GM12892 (cell line): ENCODE measurements at places on chromosomes 3 and 15.

DNA sequence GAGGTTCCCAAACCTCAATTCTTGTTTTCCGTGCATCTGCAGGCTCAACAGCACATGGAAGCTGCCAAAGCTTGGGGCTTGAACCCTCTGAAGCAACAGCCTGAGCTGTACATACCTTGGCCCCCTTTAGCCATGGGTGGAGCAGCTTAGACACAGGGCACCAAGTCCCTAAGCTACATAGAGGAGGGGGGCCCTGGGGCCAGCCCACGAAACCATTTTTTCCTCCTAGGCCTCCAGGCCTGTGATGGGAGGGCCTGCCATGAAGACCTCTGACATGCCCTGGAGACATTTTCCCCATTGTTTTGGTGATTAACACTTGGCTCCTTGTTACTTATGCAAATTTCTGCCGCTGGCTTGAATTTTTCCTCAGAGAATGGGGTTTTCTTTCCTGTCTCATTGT lies 24.6 kb downstream of the SRP14 start:
- DNase-seq, result no peak

- DNase-seq, result no peak
These were observed 4.5 kb downstream of the MESP2 start for GRCh38 chr15:89780601-89781000.

GRCh38 chr3:149382518-149382917 lies 5.1 kb upstream of the TM4SF1 start:
- DNase-seq, result no peak

DNA sequence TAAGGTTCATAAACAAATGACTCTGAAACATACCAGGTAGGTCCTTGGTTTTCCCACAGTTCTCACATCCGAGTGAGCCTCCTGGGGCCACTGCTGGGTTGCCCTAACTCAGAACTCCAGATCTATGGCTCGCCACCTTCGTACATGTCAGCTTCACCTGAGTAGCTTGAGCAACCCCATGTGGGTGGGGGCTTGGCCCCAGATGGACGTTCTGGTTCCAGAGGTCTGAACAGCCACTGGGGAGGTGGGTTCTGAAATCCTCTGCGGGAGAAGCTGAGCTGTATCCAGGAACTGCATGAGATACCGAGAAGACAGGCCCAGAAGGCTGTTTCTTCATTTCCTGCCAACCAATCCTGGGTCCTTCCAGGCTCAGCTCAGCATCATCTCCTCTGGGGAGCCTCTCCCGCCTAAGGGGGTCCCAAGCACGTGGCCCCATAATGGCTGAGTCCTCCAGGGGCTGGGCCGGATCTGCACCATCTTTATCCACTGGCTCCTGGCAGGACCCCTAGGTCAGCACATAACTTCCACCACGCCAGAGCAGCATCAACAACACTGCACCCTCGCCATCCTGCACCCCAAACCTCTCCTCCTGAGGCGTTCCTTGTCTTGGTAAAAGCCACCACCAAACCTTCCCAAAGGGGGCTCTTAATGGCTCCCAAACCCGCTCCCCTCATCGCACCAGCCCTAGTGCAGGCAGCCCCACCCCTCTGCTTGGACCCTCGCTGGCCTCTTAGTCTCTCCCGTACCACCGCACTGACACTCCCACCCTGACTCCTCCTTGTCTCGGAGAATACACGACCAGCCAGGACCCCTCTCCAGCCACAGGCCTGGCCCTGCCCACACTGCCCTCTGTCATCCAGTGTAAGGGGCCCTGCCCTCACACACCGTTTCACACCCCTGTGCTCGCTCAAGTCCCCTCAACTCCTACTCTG lies 39.8 kb downstream of the PCSK6 start:
- no peak for DNase-seq

DNA sequence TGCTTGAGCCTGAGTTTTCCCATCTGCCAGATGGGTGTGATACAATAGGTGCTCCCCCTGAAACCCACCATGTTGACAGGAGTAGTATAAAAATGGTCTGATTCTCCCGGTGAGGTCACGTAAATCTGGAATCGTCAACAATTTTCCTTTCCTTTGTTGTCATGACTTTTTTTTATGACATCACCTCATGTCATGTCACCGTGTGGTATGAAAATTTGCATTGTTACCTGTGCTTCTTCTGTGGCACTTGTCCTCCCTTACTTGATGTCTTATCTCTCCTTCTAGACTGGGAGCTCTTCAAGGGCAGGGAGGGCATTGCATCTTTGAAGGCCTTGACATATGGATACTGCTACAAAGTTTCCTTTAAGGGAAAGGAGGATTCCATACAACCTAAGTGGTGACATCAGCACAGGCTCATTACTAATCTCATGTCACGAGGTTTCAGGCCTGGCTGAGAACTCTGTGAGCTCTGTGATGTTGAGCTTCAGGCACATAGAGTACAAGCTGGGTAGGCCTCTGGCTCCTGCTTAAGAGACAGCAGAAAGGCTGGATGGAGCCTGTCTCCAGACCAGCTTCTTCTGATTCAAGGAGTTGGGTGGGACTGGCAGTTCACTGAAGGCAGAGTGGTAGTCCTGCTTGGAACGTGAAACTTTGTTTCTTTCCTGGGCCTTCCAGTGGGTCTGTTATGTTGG lies 66.3 kb downstream of the LPP start:
- no peak for DNase-seq

DNA sequence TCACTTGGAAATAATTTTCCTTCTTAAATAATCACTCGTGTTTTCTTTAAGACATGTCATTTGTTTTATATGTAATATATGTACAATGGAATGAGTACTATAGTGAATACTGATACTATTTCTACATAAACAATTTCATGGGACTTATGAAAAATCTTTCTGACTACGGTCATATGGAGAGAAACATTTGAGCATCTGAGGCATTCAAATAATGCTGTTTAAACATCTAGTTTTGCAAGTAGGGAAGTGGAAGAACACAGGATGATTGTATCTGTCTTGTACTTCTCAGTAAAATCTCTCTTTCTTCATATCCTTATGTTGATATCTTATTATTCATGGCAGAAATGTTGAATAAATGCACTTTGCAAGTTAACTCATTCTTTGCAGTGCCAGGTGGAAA lies 599.5 kb upstream of the KCNMB2 start:
- no peak for DNase-seq

DNA sequence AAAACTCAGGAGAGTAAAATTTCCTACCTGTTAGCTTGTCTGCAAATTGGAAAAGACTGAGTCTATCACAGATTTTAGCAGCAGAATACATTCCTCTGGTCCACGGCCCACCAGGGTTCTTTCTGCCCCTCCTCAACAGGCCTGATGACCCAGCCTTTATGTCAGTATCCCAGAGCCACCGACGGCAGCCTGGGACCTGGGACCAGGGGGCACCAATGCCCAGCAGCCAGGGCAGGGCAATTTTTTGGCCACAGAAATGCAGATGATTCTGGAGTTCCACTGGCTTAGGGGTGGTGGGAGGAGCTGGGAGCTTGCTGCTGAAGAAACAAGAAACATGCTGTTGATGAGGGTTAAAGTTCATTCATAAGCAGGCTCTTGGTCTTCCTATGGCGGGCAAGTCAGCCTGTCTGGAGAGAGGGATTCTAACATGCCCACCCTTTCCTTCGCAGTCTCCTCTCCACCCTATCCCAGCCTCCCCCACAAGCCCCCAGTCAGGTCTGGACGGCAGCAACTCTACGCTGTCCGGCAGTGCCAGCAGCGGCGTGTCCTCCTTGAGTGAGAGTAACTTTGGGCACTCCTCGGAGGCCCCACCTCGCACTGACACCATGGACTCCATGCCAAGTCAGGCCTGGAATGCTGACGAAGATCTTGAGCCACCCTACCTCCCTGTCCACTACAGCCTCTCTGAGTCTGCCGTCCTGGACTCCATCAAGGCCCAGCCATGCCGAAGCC lies 4.3 kb upstream of the MANF start:
- no peak for DNase-seq

GRCh38 chr3:177658354-177658753 lies 461.1 kb upstream of the TBL1XR1 start:
- no peak for DNase-seq

- no peak for DNase-seq
These were observed 71.2 kb downstream of the FAM43A start for GRCh38 chr3:194756791-194757325.

GRCh38 chr3:175273573-175273972 lies 414.4 kb downstream of the NAALADL2 start:
- no peak for DNase-seq

- DNase-seq, result no peak
These were observed 92.3 kb upstream of the LRIG1 start for GRCh38 chr3:66592927-66593625.

DNA sequence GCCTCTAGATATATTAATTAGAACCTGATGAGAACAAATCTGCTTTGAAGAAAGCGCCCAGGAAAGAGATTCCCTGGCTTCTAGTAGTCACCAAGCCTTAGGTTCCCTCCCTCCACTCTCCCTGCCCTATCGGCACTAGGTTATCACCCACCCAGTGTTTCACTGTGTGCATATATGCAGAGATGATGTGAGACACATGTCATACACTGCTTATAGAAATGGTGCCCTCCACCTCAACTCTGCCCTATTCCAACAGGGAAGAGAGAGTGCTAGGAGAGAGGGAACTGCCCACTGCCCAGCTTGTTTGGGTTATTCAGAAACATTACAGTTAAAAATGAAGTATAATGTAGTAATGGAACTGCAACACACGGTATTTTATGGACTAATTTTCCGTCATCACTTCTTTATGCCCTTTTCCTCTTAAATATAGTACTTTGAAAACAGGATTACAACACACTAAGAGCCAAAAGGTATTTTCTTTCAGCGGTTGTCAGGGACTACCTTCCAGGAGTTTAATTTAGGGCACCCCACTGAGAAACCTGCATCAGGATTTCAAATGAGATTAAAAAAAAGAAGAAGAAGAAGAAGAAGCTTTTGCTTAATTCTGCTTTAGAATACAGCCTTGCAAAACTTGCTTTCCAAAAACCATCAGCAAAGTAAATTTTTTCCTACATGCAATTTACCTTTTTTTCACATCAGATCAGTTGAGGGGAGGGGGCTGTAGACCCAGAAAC lies 55.3 kb downstream of the MEIS2 start:
- no peak for DNase-seq

- DNase-seq, result no peak
These were observed 94.3 kb upstream of the SGO1 start for GRCh38 chr3:20280257-20280656.

DNA sequence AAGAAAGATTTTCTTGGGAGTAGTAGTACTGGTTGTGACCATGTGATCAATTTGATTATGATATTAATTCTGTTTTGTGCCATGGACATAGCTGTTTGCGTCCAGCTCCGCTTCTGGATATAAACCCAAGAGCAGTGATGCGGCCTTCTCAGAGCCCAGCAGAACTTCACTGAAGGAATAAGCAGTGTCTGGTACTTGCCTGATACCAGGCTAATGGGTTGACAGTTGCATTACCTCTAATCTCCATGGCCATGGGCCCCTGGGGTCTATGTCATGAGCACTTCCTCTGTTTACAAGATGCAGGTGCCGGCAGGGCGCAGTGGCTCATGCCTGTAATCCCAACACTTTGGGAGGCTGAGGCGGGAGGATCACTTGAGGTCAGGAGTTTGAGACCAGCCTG lies 36.3 kb upstream of the RAB6B start:
- no peak for DNase-seq

DNA sequence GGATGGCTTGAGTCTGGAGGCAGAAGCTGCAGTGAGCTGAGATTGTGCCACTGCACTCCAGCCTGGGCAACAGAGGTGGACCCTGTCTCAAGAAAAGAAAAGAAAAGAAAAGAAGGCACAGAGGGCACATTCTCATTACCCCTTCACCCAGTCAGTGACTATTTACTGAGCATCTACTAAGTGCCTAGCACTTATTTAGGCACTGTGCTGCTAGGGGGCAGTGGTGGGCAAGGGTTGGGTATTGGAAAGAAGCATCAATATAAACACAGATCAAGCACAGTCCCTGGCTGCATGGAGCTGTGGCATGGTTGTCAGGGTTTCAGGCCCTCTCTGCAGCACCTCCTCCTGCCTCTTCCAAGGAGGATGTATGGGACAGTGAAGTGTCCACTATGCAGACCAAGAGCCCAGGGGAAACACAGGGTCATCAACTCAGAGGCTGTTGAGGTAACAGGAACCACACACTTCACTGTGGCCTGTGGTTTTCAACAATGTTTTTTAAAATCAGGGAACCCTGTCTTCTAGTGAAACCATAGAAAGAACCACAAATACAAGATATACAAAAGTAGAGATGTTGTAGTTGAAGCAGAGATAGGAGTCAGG lies 138.5 kb downstream of the RAB11A start:
- DNase-seq, result no peak

GRCh38 chr3:51379746-51380455 lies 5.2 kb upstream of the MANF start:
- DNase-seq, result no peak
